T-helper 2 cell treated with Interferon-gamma antibody and Interleukin-4, amounts not matched to agents 5 μg/mL and 100 μg/mL, for 36 hours (primary cell): ENCODE measurements at places on chromosomes 1 and 21.

- no peak for DNase-seq
Measured at GRCh38 chr21:45618846-45619485, 24.6 kb upstream of the PCBP3 start.

GRCh38 chr1:21763694-21764419 lies 19.1 kb downstream of the USP48 start:
- no peak for DNase-seq

DNA sequence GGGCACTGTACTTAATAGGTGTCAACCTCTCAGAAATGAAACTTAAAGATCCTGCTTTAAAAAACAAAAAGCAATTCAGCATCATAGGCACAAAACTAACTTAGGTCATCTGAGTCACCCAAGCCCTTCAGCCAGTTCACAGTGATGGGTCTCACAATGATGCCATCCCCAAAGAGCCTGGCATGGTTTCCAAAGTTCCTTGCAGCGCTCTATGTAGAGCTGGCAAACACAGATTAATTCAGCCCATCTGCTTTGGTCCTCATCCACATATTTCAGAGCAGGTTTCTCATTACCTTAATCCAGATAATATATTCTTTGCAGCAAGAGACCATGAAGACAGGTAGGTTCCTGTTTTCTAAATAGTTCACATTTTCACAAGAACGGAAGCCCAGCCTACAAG lies 14.6 kb upstream of the PLA2G2C start:
- DNase-seq = no peak

GRCh38 chr1:156430303-156430702 lies 61.3 kb downstream of the RHBG start:
- DNase-seq = no peak

DNA sequence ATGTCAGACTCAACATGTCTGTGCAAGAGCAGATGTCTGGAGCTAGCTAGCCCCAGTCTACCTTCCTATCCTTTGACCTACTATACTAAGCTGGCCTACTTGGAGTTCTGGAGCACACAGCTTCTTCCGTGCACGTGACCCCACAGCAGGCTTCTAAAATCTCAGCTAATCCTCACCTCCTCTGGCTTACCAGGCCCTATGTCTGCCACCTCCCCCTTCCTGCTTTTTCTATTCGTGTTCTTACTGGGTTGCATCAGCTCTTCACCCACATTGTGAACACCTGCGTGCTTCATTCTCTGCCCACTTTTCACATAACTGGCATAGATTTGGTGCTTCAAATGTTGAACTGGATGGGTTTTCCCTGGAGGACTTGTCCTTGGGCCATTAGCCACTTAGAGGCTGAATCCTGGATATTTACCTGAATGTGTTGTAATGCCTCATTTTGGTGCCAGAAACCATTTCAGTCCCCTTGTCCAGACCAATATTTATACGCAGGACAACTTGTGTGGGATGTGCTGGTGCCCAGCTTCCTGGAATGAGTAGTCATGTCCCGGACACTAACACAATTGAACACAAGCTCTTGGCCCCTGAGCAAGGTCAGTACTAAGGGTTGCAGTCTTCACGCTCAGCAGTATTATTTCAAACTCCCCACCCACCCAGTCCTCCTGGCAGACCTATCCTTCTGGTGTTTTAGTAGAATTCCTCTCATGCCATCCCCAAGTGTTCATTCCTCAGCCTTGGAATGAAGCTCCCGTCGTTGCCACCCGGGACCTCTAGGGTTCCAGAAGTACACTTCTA lies 24.0 kb downstream of the TENT5C start:
- no peak for DNase-seq

GRCh38 chr1:228274452-228275178 lies 66.8 kb downstream of the OBSCN start:
- DNase-seq = no peak

GRCh38 chr1:82299656-82300055 lies 498.9 kb downstream of the ADGRL2 start:
- no peak for DNase-seq

DNA sequence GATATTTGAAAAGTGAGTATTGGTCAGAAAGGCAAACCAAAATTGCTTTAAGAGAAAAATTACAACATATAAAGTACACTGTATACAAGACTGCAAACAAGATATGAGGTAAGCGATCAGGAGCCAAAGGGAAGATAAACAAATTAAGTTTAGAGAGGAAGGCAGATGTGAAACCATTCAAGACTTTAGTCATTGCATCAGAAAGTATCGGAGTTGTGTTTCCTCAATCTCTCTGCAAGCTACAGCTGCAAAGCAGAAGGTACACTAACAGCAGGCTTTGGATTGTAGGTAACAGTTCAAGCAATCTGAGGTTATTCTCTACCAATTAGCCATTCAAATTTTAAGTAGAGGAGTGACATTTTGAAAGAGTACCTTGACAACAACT lies 21.3 kb upstream of the TLCD4 start:
- no peak for DNase-seq

GRCh38 chr1:32350785-32351398 lies 11.4 kb downstream of the FAM229A start:
- DNase-seq = no peak

DNA sequence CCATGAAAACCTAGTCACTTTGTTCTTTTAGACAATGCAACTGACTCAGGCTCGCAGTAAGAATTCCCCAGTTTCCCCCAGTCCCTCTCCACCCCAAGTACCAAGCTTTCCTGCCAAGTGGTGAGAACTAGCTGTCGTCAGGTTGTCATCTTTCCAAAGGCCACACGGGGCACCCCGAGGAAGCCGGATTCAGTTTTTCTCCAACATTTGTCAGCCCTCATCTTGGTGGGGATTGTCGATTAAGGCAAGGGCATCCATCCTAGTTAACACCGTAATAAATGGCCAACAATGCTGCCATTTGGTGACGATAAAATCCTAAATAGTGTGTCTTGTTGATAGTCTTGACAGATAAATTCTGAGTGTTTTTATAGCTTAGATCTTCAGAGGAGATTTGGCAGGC lies 55.9 kb upstream of the PROX1 start:
- no peak for DNase-seq

GRCh38 chr1:94422115-94422820 lies 4.1 kb downstream of the ABCD3 start:
- DNase-seq = no peak

- no peak for DNase-seq
Measured at GRCh38 chr1:236018885-236019453, 45.9 kb downstream of the NID1 start.

DNA sequence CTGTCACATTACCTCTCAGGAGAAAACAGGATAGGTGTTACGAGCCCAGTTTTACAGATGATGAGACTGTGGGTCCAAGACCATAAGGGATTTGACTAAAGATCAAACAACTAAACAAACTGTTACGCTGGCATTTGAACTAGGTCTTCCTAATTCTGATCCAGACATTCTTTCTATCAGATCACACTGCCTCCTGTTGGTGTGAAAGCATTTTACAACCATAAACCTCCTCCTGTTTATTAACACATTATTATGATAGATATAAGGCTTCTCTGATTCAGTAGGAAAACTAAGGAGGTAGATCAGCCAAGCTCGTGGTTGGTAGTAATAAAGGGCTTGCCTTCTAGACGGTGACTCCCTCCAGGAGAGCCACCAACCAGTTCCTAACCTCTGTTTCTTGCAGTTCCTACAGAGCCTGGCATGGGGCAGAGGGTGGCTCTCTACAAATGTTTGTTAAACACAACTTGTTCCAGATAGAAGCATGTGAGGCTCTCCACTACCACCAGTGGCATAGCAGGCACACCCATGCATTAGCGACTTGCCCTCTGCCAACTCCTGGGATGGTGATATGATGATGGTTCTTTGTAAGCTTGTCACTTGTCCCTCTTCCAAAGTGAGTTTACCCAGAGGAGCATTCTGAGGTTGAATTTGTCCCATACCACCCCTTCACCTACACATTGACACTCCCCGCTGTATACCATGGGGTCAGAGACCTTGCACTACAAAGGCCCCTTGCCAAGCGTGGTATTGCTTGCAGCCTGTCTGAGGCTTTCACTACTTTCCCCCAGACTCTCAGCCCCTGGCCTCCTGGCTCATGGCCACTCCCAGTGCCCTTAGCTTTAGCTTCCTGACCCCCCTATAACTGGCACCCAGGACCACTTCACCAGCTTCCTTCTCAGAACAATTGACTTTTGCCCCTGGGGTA lies 96.4 kb upstream of the HOOK1 start:
- no peak for DNase-seq

DNA sequence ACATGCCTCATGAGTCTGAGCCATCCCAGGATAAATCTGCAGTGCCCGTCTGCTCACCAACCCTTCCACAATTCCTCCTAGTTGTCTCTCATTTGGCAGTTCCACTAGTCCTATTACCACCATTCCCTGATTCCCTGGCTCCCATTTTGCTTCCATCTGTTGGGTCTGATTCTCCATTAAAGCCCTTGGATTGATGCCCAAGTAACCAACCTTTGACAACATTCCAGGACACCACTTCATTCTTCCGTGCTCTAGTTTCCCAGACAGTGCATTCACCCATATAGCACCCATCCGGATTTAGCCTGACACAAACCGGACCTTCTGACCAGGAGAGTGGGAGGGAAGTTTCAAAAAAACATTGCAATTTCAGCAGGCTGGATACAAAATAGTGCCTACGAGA lies 189.4 kb upstream of the PALMD start:
- no peak for DNase-seq

DNA sequence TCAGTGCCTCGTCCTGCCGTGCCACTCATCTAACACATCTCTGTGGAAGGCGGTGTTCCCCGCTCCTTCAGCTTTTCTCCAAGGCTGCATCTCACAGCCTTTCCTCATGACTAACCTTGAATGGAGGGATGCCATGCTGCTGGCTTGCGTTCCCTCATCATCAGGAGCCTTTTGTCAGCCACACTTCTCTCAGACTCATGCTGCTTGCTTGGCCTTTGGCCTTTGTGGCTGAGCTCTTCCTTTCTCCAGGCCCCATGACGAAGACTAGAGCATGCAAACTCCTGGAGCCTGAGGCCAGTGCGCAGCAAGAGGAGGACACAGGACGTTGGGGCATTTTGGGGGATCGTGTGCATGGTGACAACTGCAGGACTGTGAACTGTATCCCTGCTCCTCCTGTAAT lies 70.8 kb downstream of the SYT2 start:
- DNase-seq = no peak

GRCh38 chr1:230573658-230574057 lies 68.6 kb upstream of the COG2 start:
- no peak for DNase-seq

- DNase-seq = no peak
Measured at GRCh38 chr1:8739377-8739776, 78.1 kb downstream of the RERE start.
